Esophagus mucosa (tissue), 1 donor: ENCODE measurements at places on chromosomes 11 and 22. TPM values are rescaled to one million over a fixed set of nuclear protein-coding genes. Genes with fewer than 3 reads are reported as not detected.

The SORL1 gene
- 14.3 TPM for total RNA-seq

The MUC2 gene
- total RNA-seq, result 0.08 TPM

The CD3D gene
- 4.0 TPM for total RNA-seq

The ADORA2A gene
- not detected for total RNA-seq

The C11orf97 gene
- not detected for total RNA-seq

The ACR gene
- 0.40 TPM for total RNA-seq

The SCO2 gene
- 1.2 TPM for total RNA-seq

The HEPN1 gene
- not detected for total RNA-seq

The NAALADL1 gene
- total RNA-seq, result 2.7 TPM

The BDNF gene
- 0.92 TPM for total RNA-seq

The P2RY2 gene
- 44.3 TPM for total RNA-seq

The OR5T2 gene
- not detected for total RNA-seq

The TMPRSS13 gene
- 29.9 TPM for total RNA-seq

The TPBGL gene
- not detected for total RNA-seq

The TBX10 gene
- not detected for total RNA-seq

The P2RX6 gene
- 0.64 TPM for total RNA-seq
